ENCODE measurements at places on chromosomes 5 and 9. TPM values are rescaled to one million over a fixed set of nuclear protein-coding genes. Genes with fewer than 3 reads are reported as not detected.

The SPAG8 gene
- total RNA-seq, result 3.4 TPM

The ADGRD2 gene
- total RNA-seq, result not detected

The SEMA6A gene
- total RNA-seq, result 6.3 TPM

The PCDHA7 gene
- total RNA-seq, result not detected

The CDH10 gene
- not detected for total RNA-seq

The OMD gene
- 6.4 TPM for total RNA-seq

The REEP2 gene
- 6.6 TPM for total RNA-seq
